ENCODE measurements at places on chromosomes 13 and 19. TPM values are rescaled to one million over a fixed set of nuclear protein-coding genes. Genes with fewer than 3 reads are reported as not detected.
A peak's percentile ranks its signal among the peaks of the same experiment; 100 is the strongest.

The ONECUT3 gene
- not detected for total RNA-seq

The ANKLE1 gene
- not detected for total RNA-seq

The HCN2 gene
- not detected for total RNA-seq

The TNNT1 gene
- not detected for total RNA-seq

The ZSWIM4 gene
- total RNA-seq, result 9.5 TPM

The ZNF69 gene
- 10.4 TPM for total RNA-seq

The GPR12 gene
- total RNA-seq, result not detected

The PLEKHG2 gene
- 112 TPM for total RNA-seq

The MEIOSIN gene
- not detected for total RNA-seq

The PRKD2 gene
- 21.4 TPM for total RNA-seq

The TMEM59L gene
- 3.2 TPM for total RNA-seq

DNA sequence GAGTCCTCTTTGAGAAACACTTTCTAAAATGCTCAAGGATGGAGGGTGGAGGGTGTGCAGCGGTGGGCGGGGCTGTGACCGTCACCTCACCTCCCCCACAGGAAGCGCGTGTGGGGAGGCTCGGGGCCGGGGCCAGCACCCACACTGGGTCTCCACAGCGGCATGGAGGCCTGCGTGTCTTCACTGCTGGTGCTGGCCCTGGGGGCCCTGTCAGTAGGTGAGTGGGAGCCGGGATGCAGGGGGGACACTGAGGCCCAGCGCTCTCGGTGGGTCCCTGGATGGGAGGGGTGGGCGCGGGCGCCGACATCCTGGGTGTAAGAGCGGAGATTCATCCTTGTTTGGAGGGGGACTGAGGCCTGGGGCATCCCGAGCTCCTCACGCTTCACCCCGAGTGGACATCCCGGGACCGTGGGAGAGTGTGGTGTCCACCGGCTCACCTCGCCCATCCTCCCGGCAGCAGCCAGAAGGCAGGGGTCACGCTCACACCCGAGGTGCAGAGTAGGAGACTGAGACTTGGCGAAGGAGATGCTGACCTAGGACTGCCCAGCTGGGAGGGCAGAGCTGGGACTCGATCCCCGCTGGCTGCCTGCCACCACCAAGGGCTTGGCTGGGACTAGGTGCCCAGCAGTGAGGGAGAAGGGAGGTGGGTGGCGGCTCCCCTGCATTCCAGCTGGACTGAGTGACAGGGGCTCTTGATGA, at the start of gene GZMM:
Gene GZMM (plus strand): TSS at position 144 of the 699 bp plus-strand sequence. CDS start 19 bp downstream, at position 163.
- peaks cover 26% of the 10 kb centered on the region for H3K36me3 ChIP-seq
- no peak within 1 kb of the TSS for H3K4me3 ChIP-seq
- no peaks in the 10 kb centered on the region for H3K27me3 ChIP-seq
- no peaks in the 10 kb centered on the region for H3K4me1 ChIP-seq
- no peak for DNase-seq

DNA sequence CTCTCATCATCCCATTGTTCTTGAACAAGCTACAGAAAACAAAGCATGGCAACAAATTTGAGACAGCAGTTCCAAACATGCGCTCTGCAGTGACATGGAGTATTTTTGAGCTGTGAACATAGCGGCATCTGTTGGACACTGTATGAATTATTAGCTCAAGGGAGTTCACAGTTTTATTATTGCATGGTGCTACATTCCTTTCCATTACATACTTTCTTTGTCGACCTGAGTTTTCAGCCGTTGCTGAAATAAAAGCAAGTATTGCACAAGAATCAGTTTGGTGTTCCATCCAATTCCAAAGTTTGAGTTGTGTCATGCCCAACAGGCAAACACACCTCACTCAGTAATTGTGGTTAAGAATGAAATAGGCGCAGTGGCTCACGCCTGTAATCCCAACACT, 30.1 kb upstream of the METTL21C start:
- peaks cover 5% of the 10 kb centered on the region for H3K27me3 ChIP-seq
- no peaks in the 10 kb centered on the region for H3K36me3 ChIP-seq
- no peak for DNase-seq
- H3K27ac ChIP-seq, result no peak overlapping the region

GRCh38 chr19:52722062-52723003, 12.5 kb downstream of the ZNF611 start:
- H3K27me3 ChIP-seq, result no peaks in the 10 kb centered on the region
- no peak overlapping the region for H3K27ac ChIP-seq
- H3K4me1 ChIP-seq, result no peaks in the 10 kb centered on the region
- DNase-seq, result no peak
- no peak overlapping the region for H3K4me3 ChIP-seq

GRCh38 chr13:41502673-41503072, 45.3 kb downstream of the RGCC start:
- no peak overlapping the region for H3K27ac ChIP-seq
- no peak overlapping the region for H3K4me3 ChIP-seq
- DNase-seq, result no peak
- no peaks in the 10 kb centered on the region for H3K36me3 ChIP-seq

- no peaks in the 10 kb centered on the region for H3K4me1 ChIP-seq
- DNase-seq, result no peak
- H3K27ac ChIP-seq, result no peak overlapping the region
Measured at GRCh38 chr19:19551853-19552192, 13.8 kb downstream of the CILP2 start.

DNA sequence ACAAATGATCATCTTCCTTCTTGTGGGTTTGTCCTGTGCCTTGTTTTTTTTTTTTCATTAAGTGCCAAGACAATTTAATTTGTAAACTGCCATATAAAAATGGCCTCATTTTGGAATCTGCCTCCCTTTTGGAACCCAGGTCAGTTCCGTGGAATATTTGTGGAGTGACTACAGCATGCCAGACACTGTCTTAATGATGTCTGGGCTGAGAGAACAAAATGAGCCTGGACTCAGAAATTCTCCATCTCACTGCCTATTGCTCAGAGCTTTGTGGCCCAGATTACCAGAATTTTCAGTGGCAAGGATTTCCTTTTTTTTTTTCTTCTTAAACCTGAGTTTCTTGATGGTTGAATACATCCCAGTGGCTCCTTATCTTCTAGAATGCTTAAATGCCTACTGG, 340.6 kb downstream of the ENOX1 start:
- no peak for DNase-seq
- no peak overlapping the region for H3K4me3 ChIP-seq
- H3K27ac ChIP-seq, result no peak overlapping the region
- H3K27me3 ChIP-seq, result no peaks in the 10 kb centered on the region

GRCh38 chr19:40592170-40592569, 9.0 kb upstream of the LTBP4 start:
- H3K36me3 ChIP-seq, result peaks cover 3% of the 10 kb centered on the region
- DNase-seq, result no peak
- no peak overlapping the region for H3K4me3 ChIP-seq
- H3K27me3 ChIP-seq, result no peaks in the 10 kb centered on the region

DNA sequence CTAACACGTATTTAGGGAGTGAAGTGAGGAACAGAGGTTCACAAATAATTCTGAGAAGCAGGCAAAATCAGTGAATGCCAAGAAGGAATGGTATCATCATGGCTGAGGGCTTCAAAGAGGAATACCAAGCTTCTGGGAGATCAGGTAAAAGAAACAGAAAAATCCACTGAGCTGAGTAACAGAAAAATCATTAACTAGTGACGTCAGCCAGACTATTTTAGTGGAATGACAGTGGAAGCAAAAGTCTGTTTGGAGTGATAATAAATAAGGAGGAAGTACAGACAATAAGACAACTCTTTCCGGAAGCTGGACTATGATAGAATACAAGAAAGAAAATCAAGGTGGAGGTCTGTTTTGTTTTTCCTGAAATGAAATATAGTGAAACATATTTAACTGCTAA, 83.5 kb downstream of the SACS start:
- no peak overlapping the region for H3K4me3 ChIP-seq
- H3K27ac ChIP-seq, result peak overlapping the region; percentile 28
- H3K27me3 ChIP-seq, result no peaks in the 10 kb centered on the region
- DNase-seq, result no peak
- H3K36me3 ChIP-seq, result peaks cover 18% of the 10 kb centered on the region
- H3K4me1 ChIP-seq, result peaks cover 11% of the 10 kb centered on the region

DNA sequence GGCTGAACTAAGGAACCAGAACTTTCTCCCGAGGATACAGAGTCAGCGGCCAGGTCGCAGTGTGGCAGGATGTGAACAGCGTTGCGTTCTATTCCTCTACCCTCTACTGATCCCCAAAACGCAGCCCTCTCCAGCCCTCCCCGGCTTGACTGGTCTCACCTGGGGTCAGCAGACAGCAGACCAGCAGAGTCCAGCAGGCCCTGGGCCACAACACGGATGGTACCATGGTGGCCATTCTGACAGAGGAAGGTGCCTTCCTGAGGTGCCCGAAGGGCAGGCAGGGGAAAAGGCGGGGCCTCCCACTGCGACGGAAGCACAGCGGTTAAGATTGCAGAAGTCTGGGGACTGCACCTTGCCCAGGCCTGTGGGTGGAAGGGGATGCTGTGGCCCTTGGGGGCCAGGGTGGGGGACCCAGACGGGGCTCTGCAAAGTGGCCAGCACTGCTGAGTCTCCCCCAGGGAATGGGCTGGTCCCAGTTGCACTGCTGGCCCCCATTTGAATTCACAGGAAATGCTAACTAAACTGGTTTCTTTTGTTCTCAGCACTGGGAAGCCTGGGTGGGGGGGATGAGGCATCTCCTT, at the start of gene ICAM3:
Gene ICAM3 (minus strand): TSS at position 245 of the 581 bp plus-strand sequence. CDS start 10 bp downstream, at position 235.
- no peaks in the 10 kb centered on the region for H3K27me3 ChIP-seq
- no peak within 1 kb of the TSS for H3K27ac ChIP-seq
- no peaks in the 10 kb centered on the region for H3K36me3 ChIP-seq
- no peak for DNase-seq
- peak within 1 kb of the TSS; percentile 29 for H3K4me3 ChIP-seq
- peaks cover under 1% of the 10 kb centered on the region for H3K4me1 ChIP-seq

- DNase-seq, result no peak
- no peak overlapping the region for H3K27ac ChIP-seq
- H3K27me3 ChIP-seq, result no peaks in the 10 kb centered on the region
- no peaks in the 10 kb centered on the region for H3K36me3 ChIP-seq
- no peaks in the 10 kb centered on the region for H3K4me1 ChIP-seq
Measured at GRCh38 chr13:30021611-30022010, 171.2 kb upstream of the UBL3 start.

DNA sequence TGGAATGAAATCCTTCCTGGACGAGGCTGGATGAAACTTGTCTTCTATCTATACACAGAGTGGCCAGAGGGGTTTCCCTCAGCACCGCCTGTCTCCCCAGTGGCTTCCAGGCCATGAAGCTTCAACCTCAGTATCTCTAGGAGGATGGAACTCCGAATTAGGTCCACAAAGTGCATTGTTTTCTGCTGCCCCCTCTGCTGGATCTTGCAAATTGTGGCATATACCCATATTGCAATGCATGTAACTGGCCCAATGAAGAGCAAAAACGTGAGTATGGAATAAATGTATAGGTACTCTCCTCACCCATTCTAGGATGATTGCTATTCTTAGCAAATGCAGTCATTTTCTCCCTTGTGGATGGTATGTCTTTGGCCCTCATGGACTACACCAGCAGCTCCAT, 14.7 kb upstream of the LILRB4 start:
- DNase-seq, result no peak
- H3K27me3 ChIP-seq, result no peaks in the 10 kb centered on the region
- H3K4me3 ChIP-seq, result no peak overlapping the region
- H3K4me1 ChIP-seq, result no peaks in the 10 kb centered on the region
- no peak overlapping the region for H3K27ac ChIP-seq
- no peaks in the 10 kb centered on the region for H3K36me3 ChIP-seq

DNA sequence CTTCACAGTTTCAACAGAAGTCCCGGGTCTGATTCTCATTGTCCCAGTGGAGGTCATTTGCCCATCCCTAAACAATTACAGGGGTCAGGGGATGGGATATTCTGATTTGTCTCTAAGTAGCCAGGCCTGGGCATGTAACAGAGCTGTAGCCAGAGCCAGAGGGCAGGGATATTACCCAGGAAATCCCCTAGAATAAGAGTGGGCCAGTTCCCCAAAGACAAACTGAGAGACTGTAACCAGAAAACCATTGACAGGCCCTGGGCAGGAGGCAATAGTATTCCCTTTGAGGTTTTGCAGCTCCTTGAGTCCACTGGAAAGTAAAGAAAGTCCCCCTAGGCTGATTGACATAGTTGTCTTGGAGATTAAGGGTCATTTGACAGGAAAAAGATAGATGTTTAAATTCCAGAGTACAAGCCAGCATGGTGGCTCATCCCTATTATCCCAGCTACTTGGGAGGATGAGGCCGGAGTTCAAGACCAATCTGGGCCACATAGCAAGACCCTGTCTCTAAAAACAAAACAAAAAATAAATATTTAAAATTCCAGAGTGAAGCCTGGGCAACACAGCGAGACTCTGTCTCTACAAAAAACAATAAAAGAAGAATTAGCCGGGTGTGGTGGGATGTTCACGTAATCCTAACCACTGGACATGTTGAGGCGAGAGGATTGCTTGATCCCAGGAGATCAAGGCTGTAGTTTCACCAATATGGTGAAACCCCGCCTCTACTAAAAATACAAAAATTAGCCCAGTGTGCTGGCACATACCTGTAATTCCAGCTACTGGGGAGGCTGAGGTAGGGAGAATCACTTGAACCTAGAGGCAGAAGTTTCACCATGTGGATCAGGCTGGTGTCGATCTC, 1.9 kb upstream of the SDHAF1 start:
- peaks cover 5% of the 10 kb centered on the region for H3K36me3 ChIP-seq
- H3K4me3 ChIP-seq, result no peak overlapping the region
- no peaks in the 10 kb centered on the region for H3K27me3 ChIP-seq
- H3K27ac ChIP-seq, result no peak overlapping the region
- no peak for DNase-seq

DNA sequence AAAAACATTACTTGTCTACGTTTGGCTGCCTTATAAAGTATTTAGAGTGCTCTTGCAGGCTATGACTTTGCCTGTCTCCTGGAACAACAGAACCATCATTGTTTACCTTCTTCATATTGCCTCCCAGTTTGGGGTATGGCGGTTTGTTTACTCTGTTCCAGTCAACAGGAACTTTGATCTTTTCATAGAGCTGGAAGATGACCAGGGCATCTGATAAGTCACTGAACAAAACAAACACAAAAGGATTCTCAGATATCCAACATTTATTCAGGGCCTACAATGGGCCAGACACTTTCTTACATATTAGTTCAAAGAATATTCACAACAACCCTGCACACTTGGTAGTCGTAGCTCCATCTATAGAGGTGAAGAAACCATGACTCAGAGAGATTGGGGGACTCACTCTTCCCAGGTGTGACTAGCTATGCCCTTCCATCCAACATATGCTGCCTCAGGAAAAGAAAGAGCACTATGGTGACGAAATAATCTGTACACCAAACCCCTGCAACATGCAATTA, 38.4 kb upstream of the CPB2 start:
- no peak overlapping the region for H3K27ac ChIP-seq
- DNase-seq, result no peak
- no peaks in the 10 kb centered on the region for H3K27me3 ChIP-seq
- H3K4me3 ChIP-seq, result no peak overlapping the region
- no peaks in the 10 kb centered on the region for H3K36me3 ChIP-seq

GRCh38 chr19:44748426-44749254, at the start of gene BCL3:
TSS of gene BCL3 (plus strand) at chr19:44748708. CDS start at chr19:44748791, 83 bp downstream.
- H3K4me3 ChIP-seq, result peak within 1 kb of the TSS; percentile 91
- no peaks in the 10 kb centered on the region for H3K27me3 ChIP-seq
- peak within 1 kb of the TSS; percentile 88 for H3K27ac ChIP-seq
- peaks cover 44% of the 10 kb centered on the region for H3K4me1 ChIP-seq
- no peak for DNase-seq
- H3K36me3 ChIP-seq, result peaks cover 3% of the 10 kb centered on the region

Data from thoracic aorta (tissue), 2 donors.